ENCODE measurements at places on chromosomes 6 and 20.

DNA sequence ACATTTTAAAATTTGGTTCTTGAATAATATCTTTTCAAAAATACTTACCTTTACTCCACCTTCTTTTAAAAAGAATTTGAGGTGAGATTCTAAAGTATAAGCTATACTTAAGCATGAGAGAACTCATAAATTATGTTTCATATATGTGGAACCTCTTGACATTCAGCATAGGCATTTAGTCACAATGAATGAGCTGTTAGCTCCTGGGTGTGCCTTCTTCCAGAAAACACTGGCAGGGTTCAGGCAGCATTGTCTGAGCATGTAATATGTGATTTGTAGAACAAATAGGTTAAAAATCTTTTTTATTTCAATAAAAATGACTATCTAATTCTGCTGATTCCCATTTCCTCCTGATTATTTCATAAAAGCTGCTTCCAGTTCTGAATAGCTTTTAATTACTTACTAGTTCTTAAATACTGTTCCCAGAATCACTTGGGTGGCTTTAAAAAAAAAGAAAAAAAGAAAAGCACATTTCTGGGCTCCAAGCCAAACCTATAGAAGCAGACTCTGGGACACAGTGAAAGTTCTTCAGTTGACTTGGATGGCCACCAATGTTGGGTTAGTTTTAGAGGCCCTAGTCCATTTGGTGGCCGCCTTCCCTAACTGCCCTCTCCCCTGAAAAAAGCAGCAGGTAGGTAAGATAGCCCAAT is 20.2 kb downstream of the RNF8 start:
- DNase-seq: no peak

DNA sequence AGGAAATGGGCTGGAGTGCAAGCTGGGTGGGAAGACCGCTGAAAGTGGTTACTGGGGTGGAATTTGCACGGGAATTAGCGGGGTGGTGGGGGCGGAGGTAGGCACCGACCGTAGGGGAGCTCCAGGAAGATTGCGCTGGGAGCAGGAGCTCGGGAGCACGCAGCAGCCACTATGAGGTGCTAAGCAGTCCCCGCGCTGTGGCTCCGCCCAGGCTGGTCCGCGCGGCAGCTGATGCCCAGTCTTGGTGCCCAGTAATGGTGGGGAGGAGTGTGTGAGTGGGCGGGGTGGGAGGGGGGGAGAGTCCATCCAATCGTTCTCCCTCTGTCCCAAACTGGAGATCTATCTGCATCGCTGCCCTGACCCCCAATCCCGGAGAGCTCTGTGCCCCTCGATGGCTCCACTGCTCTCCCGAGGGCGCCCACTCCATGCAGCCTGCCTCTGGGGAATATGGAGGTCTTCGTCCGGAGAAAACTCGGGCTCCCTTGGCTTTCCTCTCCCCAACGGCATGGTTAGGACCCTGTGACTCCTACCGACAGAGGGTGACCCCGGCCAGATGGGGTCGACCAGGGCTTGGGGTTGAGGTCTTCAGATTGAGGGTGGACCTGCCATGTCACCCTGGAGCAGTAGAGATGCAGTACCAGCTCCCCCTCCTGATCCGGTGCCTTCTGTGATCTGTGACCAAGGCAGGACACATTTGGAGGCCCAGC is 5.3 kb downstream of the TP53TG5 start:
- no peak for DNase-seq

DNA sequence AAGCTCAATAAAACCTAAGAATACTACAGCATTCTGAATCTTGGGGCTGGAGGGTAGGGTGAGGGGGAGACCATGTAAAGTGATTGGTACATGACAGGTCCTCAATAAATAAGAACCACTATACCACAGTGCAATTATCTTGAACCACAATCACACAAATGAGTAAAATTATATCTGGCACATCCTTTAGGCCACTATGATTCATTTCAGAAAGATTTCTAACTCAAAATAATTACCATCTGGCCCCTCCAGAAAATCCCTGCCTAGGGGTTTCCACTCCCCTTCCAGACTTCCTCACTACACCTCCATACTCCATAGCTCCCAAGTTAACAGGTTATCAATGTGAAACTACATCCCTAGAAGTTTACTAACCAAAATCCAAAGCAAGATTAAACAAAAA is 19.7 kb downstream of the AKIRIN2 start:
- no peak for DNase-seq

DNA sequence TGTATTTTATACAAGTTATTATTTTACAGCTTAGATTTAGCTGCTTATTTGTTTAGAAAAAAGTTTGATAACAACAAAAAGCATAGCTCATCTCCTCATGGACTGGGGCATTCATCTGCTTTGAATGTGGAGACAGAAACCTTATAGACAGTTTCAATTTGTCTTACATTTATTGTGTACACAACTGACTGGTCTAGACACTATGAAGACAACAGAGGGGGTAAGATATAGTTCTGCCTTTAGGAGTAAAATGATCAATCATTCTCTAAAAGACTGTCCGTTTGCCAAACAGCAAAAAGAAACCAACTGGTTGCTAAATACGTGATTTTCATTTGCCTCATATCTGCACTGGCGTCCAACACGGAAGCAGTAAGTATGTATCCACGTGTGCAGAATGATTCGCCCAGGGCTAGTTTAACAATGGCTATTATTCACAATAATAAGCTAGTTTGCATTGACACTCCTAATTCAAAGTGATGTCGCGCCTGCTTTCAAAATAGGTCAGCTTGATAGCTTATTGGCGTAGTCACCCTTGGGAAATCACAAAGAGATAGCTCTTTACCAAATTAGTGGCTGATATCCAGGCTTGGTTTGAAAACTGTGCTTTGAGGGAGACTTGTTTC is 153.6 kb downstream of the BMP2 start:
- DNase-seq: no peak

DNA sequence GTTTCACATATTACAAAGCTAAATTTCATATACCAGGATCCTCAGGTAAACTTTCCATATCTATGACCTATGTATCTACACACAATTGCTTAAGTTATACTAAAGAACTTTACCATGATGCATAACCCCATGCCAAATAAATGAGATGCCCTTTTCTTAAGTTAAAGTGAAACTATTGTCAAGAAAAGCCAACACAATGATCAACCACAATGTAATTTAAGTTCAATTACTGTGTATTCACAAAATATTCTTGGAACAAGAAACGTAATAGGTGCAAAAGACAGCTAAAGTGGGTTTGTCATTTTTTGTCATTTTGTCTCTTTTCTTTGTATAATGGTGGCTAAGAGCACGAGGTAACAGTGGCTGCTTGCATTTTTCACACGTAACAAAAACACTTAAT is 158.0 kb upstream of the SHLD1 start:
- DNase-seq: no peak

DNA sequence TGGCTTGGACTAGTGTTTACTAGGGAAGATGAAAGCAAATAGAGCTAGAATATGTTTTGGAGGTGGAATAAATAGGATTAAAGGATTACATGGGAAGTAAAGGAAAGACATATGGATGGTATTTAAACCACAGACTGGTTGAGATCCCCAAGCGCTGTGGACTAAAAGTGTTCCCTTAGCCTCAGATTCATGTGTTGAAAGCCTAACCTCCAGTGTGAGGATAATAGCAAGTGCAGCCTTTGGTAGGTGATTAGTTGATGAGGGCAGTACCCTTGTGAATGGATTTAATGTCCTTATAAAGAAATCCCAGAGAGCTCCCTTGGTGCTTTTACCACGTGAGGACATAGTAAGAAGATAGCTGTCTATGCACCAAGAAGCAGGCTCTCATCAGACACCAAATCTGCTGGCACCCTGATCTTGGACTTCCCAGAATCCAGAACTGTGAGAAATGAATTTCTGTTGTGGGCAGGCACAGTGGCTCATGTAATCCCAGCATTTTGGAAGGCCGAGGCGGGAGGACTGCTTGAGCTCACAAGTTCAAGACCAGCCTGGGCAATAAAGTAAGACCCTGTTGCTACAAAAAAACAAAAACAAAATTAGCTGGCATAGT is 57.3 kb upstream of the MCM9 start:
- peak; percentile 87 for DNase-seq

- no peak for DNase-seq
These were observed 55.9 kb upstream of the RNF24 start for GRCh38 chr20:4071178-4071693.
